ENCODE measurements at places on chromosomes 12 and 14.

DNA sequence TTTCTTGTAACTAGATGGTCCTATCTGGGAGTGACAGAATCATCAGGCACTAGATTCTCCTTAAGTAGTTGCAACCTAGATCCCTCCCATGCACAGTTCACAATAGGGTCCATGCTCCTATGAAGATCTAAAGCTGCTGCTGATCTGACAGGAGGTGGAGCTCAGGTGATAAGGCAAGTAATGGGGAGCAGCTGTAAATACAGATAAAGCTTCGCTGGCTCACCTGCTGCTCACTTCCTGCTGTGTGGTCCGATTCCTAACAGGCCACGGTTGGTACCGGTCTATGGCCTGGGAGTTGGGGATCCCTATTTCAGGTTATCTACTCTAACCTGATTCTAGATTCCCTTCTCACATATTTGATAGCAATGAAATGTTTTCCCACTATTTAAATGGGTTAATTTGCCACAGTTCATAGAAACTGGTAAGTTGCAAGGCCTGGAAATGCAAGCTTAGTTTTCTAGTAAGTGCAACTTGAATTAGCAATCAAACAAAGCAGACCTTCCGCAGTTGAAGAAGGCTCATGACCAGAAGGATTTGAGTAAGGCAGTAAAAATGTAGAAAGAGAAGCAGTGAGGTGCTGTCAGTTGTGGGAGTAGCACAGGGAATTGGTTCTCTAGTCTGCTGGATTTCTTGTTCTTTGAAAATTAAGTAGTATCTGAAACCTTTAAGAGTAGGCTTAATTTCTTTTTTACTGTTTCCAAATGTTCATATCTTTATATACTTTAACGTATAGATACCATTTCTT is 332.3 kb downstream of the EGLN3 start:
- DNase-seq, result no peak

DNA sequence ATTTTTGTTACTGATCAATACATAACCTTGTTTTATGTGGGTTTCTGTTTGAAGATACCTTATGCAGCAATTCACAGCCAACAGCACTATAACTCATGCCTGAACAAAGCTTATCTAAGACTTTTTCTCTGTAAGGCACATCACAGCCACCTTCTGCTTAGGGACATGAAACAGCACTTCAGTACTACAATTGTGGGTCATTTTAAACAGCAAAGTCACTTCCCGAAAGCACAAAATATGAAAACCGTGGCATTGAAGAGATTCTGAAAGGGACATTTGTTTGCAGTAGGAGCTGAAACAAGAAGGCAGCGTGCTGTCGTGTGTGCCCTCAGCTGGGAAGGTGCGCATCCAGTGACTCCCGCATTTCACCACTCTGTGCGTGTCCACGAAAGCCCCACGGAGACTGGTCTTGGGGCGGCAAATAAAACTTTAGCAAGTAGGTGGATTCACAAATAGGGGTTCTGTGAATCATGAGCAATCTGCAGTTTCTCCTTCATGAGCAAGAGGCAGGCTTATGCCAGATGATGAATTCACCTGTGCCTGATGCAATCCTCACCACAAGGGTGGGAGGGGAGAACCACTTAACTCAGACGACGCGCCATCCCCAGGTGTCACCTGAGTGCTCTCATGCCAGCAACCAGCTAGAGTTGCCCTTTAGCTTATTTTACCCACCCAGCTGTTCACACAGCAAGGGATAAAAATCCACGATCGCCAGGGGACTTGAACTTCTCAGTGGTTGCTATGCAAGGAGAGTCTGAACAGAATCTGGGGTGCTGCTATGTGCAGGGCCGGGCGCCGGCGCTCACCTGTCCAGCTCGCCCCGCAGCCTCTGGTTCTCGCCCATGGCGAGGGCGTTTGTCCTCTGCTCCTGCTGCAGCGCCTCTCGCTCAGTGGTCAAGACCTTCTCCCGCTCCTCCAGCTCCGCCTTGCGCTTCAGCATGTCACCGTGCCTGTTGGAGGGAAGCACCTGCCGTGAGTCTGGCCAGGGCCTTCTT is 54.9 kb upstream of the GPR68 start:
- DNase-seq, result peak; percentile 54

DNA sequence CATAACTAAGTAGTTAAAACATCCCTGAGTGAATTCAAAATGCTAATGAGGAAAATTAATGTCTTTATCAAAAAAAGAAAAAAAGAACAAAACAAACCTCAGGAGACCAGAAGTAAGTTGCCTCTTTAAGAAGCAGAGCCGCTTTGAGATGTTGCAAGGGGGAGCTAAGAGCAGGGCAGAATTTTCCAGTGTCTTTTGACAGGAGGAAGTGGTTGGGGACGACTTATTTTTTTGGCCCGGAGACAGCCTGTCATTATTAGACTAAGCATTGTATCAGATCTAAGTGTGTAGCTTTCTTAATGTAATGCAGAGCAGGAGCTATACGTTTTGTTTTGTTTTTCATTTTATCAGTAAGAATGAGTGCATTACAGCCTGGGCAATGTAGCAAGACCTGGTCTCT is 206.6 kb downstream of the CACNA1C start:
- DNase-seq, result no peak

DNA sequence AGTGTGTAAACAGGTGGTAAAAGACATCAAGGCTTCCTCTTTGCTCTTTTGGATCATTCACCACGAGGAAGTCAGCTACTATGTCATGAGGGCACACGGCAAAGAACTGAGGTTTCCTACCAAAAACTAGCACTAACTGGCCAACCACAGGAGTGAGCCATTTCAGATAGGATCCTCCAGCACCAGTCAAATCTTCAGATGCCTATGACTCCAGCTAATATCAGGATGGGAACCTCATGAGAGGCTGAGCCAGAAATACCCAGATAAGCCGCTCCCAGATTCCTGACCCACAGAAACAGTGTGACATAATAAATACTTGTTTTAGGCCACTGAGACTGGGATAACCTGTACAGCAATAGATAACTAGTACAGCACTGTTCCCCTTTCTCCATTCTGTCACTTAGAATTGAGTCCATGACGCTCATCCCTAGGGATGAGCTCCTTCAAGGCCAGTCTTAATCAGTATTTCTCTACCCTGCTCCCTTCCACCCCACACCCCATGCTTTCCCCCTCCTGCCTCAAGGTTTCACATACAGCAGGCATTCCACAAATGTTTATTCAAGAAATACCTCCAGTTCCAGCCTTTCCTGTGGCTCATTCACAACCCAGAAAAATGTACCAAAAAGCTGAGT is 68.4 kb downstream of the PPM1H start:
- DNase-seq, result no peak

DNA sequence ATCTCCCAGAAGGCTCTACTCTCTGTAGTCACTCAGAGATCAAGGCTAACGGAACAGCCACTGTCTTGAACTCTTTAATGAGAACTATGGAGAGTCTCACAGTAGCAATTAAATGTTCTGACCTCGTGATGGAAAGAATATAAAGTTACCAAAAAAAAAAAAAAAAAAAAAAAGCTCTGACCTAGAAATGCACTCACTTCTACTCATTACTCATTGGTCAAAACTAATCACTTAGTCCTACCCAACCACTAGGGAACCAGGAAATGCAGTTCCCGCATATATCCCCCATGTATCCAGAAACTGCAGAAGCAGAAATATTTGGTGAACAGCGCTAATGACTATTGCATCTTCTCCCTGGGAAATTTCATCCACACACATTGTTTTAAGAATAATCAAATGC is 29.5 kb upstream of the C12orf76 start:
- no peak for DNase-seq

DNA sequence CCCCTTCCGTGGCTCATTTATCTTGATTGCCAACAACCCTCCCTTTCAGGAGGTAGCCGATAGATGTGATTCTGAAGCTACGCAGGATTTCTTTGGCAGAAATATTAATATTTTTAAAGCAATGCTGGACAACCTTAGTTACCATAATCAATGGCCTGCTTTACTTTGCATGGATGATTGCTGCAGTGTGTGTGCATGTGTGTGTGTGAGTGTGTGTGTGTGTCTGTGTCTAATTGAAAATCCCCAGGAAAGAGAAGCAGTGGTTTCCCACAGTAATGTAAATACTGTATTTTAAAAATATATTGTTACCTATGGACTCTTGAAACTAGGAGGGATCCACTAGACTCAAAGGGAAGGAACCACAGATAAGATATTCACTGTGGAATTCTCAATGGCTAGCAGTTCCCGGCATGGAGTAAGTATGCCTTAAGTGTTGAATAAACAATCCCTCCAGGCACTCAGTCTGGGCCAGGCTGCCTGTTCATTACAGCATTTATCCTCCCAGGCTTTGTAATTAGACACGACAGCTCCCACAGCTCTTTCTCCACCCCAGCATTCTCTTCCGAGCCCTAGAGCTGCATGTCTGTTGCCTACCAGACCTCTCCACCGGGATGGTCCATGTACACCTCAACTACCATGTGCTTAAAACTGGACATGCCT is 22.5 kb upstream of the C14orf132 start:
- no peak for DNase-seq

- no peak for DNase-seq
Observed at GRCh38 chr12:69655616-69656340, 43.3 kb downstream of the BEST3 start.

- no peak for DNase-seq
Observed at GRCh38 chr12:103751171-103751570, 89.9 kb downstream of the NT5DC3 start.

GRCh38 chr14:57749267-57749666 is 116.6 kb downstream of the SLC35F4 start:
- no peak for DNase-seq

DNA sequence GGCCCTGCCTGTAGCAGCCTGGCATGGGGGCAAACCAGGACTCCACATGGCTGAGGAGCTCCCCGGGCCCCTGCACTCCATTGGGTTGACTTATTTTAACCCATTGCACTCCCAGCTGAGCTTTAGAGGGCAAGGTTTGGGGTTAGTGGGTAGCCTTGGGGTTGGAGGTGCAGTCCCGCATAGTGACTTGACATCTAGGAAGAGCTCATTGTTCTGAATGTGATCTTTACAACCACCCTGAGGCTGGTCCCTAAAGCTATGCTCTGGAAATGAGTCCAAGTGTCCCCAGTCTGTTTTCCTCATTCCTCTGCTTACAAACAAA is 36.4 kb downstream of the NFKBIA start:
- peak; percentile 21 for DNase-seq

DNA sequence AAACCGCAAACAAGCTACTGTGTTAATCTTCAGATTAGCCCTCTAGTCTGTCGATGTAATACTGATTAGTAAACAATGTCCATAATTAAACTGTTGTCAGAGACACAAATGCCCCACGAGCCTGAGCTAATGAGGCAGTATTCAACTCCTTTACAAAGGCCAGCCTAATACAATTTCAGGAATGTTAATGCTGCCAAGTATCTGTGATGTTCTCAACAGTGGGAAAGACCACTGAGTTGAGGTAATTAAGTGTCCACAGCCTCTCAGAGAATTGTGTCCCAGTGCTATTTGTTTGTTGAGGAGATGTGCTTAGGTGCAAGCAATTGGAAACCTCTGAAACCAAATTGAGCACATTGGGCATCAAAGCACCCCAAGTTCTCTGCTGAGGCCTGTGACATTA is 139.4 kb upstream of the CDKN3 start:
- no peak for DNase-seq

DNA sequence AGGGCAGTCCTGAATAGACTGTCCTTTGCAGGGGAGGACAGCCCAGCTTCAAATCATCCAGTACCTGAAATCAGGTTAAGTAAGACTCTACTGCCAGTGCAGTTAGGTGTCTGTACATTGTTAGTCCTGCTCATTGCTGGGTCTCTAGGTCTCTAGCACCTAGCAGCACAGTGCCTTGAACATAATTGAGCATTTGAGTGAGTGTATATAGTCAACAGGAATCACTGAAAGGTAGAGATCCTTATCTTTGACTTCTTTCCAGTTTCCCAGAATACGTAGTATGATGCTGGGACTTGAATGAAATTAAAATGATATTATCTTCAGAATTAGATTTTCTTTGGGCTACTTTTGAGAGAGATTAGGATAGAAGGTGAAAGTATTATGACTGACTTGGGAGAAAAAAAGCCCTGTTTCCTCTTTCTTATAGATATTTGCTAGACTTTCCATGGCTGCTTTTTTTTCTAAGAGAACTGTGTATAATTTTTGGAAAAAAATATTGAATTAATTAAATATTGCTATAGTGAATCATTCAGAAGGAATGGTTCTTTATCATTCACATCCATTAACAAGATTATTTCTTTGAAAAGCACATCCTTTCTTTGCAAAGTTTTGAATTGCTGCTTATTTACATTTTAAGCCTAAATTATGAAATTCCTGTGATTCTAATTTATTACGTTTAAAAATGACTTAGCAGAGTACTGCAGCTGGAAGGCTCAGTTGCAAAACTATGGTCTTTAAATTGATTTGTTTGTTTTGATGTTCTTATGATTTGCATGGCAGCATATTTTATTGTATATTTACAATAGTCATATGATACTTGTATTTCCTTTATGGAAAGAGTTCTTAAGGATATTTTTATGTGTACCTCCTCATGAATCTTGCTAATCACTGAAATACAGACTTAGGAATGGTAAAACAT is 51.6 kb downstream of the PPP4R4 start:
- no peak for DNase-seq

- no peak for DNase-seq
Observed at GRCh38 chr12:52828156-52828555, 6.0 kb downstream of the KRT79 start.

DNA sequence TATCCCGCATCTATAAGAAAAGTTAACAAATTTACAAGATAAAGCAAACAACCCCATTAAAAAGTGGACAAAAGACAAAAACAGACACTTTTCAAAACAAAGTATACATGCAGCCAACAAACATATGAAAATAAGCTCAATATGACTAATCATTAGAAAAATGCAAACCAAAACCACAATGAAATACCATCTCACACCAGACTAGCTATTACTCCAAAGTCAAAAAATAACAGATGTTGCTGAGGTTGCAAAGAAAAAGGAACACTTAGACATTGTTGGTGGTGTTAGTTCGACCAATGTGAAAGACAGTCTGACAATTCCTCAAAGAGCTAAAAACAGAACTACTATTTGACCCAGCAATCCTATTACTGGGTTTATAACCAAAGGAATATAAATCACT is 968.6 kb upstream of the USP15 start:
- no peak for DNase-seq

GRCh38 chr12:27158297-27158696 is 75.9 kb upstream of the C12orf71 start:
- no peak for DNase-seq
